ENCODE measurements at places on chromosomes 16 and 17. TPM values are rescaled to one million over a fixed set of nuclear protein-coding genes. Genes with fewer than 3 reads are reported as not detected.

The HOXB6 gene
- total RNA-seq, result 2.8 TPM

The NOXO1 gene
- not detected for total RNA-seq

The CCT6B gene
- total RNA-seq, result 0.38 TPM

The ZNF597 gene
- total RNA-seq, result 2.5 TPM

The SLC5A10 gene
- total RNA-seq, result not detected

The SYCE1L gene
- total RNA-seq, result 2.7 TPM

The CTRB1 gene
- total RNA-seq, result not detected

The DHX38 gene
- 116 TPM for total RNA-seq

Data from endothelial cell of coronary artery (primary cell).